Stimulated activated CD4-positive, alpha-beta T cell treated with anti-CD3 and anti-CD28 coated beads, Interleukin-15, amount 100 ng/mL, for 1 hour (primary cell): ENCODE measurements at places on chromosomes 6 and 20.

GRCh38 chr6:90940812-90941481 is 354.1 kb upstream of the MAP3K7 start:
- DNase-seq = no peak

DNA sequence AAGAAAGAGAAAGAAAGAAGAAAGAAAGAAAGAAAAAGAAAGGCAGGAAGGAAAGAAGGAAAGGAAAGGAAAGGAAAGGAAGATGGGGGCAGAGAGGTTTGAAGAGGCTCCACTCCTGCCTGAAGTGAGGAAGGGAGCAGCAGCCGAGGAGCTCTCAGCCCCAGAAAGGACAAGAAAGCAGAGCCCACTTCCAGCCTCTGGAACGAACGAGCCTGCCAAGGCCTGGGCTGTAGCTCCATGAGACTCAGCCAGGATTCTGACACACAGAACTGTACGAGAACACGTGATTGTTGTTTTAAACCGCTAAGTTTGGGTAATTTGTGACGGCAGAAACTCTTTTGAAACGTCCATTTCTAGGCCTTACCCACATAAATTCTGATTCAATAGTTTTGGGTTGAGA is 69.5 kb downstream of the TTLL2 start:
- DNase-seq = no peak

- no peak for DNase-seq
Observed at GRCh38 chr6:28782113-28782673, 141.6 kb downstream of the TRIM27 start.

- no peak for DNase-seq
Observed at GRCh38 chr6:149454346-149454848, 30.4 kb downstream of the ZC3H12D start.

GRCh38 chr6:34792605-34793500 is 970 bp downstream of the BLTP3A start:
- DNase-seq = no peak

GRCh38 chr6:41500561-41500960 is 45.6 kb upstream of the FOXP4 start:
- DNase-seq = no peak

GRCh38 chr6:168666170-168666569 is 225.2 kb downstream of the SMOC2 start:
- no peak for DNase-seq

DNA sequence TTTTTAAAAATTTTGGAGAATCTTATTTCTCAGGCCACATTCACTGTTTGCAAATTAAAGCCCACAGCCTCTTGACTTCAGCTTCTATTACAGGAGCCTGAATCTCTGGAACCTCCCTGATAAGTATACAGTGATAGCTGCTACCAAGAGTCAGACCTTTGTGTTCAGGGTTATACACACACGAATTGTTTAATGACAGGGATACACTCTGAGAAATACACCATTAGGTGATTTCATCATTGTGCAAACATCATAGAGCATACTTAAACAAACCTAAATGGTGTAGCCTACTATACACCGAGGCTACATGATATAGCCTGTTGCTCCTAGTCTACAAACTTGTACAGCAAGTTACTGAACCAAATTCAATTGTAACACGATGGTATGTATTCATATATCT is 473.9 kb downstream of the PKHD1 start:
- no peak for DNase-seq

GRCh38 chr6:3500262-3501014 is 43.6 kb upstream of the SLC22A23 start:
- no peak for DNase-seq

DNA sequence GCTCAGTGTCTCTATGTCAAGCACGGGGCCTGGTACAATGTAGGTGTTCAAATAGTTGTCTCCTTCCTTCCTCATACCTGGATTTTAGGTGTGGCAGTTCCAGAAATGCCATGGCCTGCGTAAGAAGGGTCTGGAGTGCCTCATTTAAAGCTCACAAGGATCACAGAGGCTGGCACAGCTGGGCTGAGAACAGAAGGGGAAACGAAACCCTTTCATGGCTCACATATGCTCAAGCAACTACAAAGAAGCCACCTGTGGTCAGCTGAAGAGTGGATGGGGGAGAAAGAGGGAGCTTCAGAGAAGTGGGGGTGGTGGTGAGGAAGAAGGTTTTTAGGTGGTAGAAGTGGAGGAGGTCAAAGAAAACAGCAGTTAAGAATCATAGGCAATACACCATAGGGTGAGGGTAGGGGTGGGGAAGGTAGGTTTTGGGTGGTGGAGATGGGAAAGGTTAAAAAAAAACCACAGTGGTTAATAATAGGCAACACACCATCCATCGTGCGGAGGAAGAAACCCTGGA is 17.0 kb upstream of the TOP1 start:
- no peak for DNase-seq

GRCh38 chr20:13791540-13792459 is 7.0 kb downstream of the NDUFAF5 start:
- no peak for DNase-seq

DNA sequence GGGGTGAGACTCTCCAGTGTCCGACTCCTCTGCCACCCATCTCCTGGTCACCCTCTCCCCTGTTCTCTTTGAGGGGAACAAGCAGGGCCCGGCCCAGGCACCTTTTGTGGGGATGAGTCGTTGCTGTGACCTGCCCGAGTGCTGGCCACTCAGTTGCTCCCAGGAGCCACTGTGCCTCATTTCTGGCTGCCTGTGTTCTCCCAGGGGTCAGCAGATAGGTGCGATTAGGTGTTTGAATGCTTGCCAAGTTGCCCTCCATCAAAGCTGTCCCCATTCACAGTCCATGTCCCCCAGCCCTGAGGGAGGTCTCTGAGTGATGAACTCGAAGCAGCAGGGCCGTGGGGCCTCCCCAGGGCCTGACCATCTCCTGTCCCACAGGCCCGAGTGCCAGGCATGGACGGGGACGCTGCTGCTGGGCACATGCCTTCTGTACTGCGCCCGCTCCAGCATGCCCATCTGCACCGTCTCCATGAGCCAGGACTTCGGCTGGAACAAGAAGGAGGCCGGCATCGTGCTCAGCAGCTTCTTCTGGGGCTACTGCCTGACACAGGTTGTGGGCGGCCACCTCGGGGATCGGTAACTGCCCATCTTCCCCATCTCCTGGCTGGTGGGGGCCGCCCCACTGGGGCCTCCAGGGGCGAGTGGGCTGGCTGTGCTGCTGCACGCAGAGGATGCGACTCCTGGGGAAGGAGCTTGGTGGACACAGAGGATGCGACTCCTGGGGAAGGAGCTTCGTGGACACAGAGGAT is 4.1 kb downstream of the SLC17A9 start:
- DNase-seq = no peak

DNA sequence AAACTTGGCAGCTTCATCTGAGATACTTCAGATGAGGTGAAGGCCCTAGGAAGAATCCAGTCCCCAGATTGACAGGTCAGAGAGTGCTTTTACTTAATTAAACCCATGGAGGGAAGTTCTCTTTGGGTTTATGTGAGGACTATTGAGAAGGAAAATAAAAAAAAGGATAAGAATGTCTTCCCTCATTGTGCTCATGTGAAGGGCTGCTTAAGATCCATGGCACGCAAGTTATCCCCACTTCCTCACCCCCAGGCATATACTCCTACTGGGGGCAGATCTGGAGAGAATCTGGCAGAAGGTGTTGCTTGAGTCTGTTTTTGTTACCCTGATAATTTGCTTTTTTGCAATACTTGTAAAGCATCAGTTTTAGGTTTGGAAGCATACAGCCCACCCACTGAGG is 322.9 kb upstream of the TFAP2D start:
- DNase-seq = no peak

DNA sequence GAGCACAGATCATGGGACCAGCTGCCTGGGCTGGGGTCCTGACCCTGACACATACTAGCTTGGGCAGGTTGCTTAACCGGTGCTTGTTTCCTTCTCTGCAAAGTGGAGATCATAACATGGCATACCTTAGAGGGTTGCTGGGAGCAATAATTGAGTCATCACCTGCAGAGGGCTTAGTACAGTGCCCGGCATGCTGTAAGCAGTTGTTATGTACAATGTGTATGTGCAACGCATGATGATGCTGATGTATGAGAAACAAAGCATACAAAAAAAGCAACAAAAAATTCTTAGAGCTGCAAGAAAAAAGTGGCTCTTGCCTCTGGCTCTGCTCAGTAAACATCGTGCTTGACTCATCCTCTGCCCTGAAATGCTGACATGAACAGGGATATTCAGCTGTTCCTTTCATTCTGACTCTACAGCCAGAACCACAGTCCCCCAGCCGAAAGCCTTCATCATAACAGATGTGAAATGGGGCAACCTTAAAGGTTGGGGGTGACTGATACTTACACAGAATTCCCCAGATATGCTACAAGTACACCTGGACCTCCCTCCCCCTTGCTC is 91.7 kb downstream of the CLIC5 start:
- no peak for DNase-seq

DNA sequence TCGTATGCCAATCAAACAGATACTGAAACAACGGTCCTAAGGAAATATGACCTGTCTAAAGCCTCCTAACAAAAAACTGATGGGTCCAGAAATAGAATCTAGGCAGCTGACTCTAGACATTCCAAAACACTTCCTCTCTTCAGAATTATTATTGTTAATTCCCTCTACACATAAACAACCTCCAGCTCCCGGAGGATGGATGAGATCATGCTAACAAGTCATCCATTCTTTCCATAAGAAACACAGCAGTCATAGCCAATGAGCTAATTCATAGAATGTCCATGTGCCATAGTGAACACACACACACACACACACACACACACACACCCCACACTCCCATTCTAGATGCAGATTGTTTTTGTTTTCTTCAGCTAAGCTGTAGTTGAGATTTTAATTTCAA is 44.3 kb downstream of the HDGFL1 start:
- DNase-seq = no peak

GRCh38 chr20:4147319-4147718 is 132.0 kb upstream of the RNF24 start:
- DNase-seq = no peak

DNA sequence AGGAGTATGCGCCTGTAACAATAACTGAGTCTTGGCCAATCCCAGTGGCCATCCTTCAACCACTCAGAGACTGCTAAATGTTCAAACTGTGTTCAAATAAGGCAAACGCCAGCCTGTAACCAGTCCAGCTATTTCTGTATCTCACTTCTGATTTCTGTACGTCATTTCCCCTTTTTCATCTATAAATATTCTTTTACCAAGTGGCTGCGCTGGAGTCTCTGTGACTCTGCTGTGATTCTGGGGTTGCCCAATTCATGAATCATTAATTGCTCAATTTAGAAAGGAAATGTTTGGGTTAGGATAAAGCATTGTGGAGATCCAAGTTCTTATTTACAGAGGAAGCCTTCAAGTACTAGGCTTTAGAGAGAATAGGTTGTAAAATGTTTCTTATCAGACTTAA is 89.8 kb upstream of the UST start:
- DNase-seq = no peak

DNA sequence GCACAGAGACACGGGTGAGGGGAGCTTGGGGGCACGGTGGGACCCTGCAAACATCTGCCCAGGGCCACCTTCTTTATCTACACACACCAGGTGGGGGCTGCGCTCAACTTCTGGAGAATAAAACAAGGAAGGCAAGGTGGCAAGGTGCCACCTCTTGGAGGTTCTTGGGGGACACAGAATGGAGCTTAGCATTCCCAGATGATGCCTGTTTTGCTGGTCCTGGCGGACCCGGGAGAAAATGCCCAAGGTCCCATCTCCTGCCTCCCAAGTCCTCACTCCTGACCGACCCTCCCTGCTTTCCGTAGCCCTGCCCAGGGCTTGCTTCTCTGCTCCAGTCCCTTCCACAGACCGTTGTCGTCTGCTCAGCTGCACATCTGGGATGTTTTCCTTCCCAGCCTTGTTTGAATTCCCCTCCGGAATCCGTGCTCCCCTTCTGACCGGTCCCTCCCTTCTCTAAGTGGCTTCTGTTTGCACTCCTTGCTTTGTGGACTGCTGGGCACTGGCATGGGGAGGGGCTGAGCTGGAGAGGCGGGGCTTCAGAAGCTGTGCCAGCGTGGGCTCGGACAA is 13.1 kb downstream of the ITPR3 start:
- no peak for DNase-seq

- DNase-seq = no peak
Observed at GRCh38 chr6:9503111-9503761, 911.6 kb downstream of the TFAP2A start.

GRCh38 chr6:79250107-79250514 is 15.6 kb upstream of the HMGN3 start:
- no peak for DNase-seq

DNA sequence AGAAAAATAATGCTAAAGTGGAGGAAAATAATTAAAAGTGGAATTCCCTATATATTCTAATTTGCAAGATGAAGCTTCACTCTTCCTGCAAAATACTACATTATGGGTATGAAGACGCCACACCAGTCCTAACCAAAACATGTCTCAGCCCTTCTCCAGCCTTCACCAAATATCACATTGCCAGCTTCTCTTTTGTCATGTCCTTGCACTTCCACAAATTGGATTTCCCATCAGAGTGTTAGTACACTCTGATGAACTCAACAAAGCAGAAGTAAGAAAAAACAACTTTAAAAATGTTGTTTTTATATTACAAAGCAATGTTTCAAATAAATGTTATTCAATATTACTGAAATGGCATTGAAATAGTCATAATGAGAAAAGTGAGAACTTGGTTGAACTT is 62.4 kb upstream of the RNF146 start:
- DNase-seq = no peak

DNA sequence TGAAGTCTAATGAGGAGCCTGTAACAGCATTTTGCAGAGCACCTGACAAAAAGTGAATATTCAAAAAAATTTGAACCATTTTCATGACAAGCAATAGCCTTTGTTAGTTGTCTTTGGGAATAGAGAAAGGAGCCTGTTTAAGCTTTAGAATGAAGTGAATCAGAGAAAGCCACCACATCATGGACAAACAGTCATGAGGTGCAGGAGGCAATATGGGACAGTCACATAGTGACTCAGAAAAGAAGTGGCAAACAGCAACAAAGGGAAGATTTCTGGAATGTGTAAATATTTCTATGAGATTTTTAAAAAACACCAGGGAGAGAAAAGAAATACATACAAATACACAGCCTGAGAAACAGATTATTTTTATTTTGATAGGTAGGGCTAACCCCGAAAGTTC is 6.6 kb downstream of the KLHL31 start:
- no peak for DNase-seq

- no peak for DNase-seq
Observed at GRCh38 chr20:1964659-1965405, 29.0 kb downstream of the PDYN start.

GRCh38 chr20:57162362-57162652 is 104.1 kb downstream of the BMP7 start:
- DNase-seq = no peak

DNA sequence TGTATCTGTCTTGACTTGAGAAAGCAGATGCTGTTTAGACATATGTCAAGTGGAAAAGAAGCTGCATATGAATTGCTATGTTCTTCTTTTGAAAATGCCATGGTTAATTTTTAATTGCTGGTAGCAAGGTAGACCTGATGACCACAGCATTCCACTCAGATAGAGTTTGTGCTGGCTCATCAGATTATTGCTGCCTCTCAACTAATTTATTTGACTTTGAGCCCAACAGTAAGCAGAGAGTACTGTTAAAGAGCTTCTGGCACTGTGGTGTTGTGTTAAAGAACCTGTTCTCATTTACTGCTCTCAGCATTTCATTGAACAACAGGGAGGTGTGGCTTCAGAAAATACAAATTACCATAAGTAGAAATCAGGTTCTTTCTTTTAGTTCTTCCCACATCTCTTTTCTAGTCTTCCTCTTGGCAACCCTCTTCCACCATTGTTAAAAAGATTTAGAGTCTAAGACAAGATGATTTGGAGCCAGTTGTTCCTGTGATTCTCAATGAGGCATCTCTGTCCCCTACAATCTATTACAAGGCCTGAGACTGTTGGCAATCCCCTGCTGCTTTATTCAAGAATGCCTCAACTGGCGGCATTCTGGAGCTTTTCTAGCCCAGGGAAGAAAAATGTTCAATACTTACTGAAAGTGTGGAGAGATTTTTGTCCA is 967.6 kb upstream of the GJE1 start:
- DNase-seq = no peak
